ENCODE measurements at places on chromosomes 6 and 20.

- DNase-seq, result no peak
Measured at GRCh38 chr20:24699321-24700165, 230.1 kb downstream of the SYNDIG1 start.

DNA sequence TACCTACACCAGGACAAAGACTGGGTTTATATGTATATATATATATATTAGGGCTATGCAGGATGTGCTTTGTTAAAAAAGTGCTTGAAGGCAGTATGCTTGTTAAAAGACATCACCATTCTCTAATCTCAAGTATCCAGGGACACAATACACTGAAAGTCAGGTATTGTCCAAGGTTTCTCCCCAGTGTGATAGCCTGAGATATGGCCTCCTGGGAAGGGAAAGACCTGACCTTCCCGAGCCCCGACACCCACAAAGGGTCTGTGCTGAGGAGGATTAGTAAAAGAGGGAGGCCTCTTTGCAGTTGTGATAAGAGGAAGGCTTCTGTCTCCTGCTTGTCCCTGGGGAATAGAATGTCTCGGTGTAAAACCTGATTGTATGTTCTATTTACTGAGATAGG is 156.9 kb downstream of the GPX5 start:
- DNase-seq, result no peak

GRCh38 chr6:21986703-21987102 is 310.1 kb downstream of the PRL start:
- DNase-seq, result no peak

GRCh38 chr20:18139832-18140231 is 2.2 kb downstream of the KAT14 start:
- no peak for DNase-seq

GRCh38 chr20:17179840-17180239 is 47.0 kb upstream of the PCSK2 start:
- no peak for DNase-seq

DNA sequence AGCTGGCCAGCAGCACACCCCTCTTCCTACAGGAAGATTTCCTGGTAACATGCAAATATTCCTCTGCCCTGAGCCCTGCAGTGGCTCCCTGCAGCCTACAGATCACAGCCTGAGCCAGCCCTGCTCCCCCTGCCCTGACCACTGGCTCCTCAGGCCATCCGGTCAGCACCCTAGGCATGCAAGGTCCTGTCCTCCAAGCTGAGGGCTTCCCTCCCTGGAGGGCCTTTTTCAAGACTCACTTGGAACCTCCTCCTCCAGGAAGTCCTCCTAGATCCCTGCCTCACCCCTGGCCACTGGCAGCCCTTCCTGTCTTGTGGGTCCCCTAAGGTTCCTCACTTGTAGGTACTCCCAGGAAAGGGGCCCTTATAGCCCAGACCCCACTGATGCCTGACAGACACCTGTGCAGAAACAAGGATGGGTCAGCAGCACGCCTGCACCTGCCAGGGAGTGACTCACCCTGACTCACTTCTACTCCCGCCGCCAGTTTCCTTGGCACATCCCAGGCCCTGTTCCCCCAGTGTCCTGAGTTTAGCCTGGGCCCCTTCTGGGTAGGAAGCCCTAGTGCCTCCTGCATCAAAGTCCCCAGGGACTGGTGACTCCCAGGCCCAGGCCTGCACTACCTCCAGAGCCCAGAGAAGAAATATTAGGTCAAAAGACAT is 3.2 kb downstream of the SLC4A11 start:
- peak; percentile 70 for DNase-seq

DNA sequence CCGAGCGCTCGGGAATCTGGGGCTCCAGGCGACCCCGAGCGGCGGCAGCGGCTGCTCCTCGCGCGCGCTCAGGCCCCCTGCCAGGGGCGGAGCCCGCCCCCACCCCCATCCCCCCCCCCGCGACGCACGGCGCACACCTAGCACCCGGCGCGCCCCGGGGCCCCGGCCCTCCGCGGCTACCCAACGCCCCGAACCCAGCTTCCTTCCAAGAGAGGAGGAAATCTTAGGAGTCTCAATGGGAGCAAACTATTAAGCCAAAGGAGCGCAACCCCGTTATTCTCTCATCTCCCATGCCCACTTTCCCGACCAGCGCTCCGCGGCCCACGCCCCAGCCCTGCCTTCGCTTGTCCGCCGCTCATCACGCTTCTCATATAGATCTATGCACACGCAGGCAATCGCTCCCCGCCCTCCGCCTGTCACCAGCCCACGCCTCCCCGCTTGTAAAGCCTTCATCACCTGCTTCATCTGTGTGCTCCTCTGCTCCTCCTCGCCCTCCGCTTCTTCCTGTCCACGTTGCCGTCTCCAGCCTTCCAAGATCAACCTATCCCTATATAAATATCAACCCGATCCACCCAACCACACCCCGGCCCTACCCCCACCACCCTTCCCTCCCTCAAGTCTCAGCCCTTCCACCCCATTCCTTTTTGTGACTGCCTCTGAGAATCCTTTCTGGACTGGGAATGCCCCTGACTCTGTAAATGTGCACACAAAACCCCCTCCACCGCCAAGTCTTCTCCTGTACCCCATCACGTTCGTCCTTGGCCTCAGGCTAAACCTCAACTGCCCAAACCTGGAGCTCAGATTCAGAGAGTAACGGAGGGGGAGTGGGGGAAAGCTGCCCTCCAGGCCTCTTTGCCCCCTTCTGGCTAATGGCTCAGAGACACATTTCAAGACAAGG is at the start of gene DLK2:
Gene DLK2 (minus strand): TSS at position 18 of the 898 bp plus-strand sequence. CDS start 723 bp downstream, outside the sequence.
- peak; percentile 62 for DNase-seq

- no peak for DNase-seq
Measured at GRCh38 chr6:73528897-73529296, 8.1 kb upstream of the EEF1A1 start.

- DNase-seq, result no peak
Measured at GRCh38 chr6:41728073-41728936, 7.1 kb downstream of the TFEB start.

- no peak for DNase-seq
Measured at GRCh38 chr6:27406085-27406484, 17.5 kb downstream of the ZNF391 start.

DNA sequence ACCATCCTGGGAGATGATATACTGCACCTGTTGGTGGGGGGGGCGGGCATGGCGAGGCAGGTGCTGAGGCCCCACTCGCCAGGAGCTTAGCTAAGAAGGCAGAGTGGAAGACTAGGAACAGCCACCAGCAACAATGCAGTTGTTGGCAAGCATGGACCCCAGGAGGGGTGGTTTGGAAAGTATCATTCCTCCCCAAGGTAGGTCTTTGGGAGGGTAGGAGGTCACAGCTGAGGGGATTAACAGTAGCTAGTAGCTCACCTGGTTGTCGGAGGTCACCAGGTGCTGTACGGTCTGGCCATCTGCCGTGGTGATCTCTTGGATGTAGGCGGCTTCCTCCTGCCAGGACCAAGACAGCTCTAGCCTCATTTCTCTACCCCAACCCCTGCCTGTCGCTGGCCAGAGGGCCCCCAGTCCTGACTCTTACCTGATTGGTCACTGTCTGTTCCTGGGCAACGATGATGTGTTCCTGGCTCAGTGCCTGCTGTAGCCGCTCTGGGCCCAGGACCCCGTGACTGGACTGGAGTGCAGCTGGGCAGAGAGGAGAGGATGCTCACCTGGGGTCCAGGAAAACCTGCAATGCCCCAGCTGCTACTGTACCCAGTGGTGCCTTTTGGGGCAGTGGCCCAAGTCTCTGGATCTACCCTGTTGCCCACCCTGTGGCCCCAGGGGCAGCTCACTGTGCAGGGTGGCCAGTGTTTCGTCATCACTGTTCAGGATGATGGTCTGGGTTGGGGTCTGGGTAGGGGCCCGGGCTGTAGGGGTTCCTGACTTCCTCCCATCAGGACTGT is 15.3 kb downstream of the PCIF1 start:
- DNase-seq, result no peak

DNA sequence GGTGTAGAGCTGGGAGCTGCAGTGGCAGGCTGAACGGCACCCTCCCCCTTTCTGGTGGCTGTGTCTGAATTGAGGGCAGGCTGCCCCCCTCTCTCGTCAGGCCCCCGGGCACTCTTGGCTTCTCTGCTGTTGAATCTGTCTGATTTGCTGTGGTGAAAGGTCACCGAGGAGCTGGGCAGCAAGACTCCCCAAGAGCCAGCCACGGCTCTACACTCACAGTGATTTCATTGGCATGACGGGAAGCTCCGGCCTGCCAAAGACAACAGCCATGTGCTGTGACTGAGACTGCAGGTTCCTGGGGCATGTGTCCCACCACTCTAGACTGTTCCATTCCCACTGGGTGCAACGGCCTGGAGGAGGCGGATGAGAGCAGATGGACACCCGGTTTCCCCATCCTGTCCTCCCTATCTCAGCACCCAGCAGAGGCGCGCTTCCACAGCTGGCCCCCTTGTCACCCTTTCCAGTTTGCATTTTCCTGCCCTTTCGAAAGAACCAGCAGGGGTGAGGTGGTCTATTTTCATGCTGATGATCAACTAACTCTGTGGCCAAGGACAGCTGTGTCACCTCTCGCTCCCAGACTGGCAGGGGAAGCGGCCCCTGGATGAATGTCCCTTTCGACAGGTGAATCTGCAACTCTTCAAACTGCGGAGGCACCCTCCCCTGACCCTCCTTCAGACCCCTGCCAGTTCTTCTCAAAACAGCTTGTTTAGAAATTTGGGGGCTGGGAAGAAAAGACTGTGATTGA is 2.2 kb downstream of the APCDD1L start:
- no peak for DNase-seq

GRCh38 chr6:80173411-80173810 is 66.9 kb downstream of the BCKDHB start:
- no peak for DNase-seq

GRCh38 chr6:39926668-39927067 is 7.6 kb downstream of the MOCS1 start:
- no peak for DNase-seq

DNA sequence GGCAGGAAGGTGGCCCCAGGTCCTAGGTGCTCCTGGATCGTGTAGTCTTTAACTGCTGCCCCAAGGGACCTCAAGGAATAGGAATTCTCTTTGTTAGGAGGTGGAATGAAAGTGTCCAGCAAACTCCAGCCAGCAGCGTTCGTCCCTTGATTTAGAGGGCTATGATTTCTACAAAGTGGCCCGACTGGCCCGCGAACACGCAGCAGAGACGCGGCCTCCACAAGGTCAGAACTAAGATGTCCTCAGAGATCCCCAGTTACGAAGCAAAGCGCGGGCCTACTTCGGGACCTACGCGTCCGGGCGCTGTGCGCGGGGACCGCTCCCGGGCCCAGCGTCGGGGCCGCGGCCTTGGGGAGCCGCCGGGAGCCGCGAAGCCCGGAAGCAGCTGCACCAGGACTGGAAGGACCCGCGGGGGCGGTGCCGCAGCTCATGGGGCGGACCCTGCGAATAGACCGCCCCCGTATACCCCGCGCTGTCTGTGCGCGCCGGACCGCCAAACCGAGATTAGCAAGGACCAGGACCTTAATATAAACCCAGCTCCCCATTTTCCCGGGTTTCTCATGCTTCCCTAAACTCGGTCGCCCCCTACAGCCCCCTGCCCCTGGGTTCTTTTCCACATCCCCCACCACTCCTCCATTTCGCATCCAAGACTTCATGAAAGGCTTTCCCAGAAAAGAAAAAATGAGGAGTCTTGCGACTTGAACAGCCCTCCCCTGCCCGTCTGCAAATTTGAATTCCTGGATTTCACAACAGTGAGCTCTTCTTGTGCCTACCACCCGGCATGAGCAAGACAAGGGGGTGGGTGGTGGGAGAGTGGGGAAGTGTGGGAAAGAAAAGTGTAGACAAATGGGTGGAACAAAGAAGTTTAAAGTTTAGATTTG is at the start of gene C6orf47:
Gene C6orf47 (minus strand): TSS at position 398 of the 881 bp plus-strand sequence. CDS start 831 bp downstream, outside the sequence.
- peak; percentile 75 for DNase-seq

DNA sequence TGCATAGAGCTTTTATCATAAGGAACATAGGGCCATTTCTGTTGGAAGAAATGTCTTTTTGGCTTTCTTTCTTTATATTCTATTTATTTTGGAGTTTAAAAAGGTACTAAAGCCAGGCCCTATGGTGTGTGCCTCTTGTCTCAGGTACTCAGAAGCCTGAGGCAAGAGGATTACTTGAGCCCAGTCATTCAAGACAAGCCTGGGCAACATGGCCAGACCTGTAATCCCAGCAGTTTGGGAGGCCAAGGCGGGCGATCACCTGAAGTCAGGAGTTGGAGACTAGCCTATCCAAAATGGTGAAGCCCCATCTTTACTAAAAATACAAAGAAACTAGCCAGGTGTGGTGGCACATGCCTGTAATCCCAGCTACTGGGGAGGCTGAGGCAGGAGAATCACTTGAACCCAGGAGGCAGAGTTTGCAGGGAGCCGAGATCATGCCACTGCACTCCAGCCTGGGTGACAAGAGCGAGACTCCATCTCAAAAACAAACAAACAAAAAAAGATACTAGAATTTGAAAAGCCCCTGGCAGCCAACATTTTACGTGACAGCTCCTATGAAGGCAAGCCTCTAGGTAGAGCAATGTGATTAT is 80.0 kb downstream of the CBFA2T2 start:
- no peak for DNase-seq

DNA sequence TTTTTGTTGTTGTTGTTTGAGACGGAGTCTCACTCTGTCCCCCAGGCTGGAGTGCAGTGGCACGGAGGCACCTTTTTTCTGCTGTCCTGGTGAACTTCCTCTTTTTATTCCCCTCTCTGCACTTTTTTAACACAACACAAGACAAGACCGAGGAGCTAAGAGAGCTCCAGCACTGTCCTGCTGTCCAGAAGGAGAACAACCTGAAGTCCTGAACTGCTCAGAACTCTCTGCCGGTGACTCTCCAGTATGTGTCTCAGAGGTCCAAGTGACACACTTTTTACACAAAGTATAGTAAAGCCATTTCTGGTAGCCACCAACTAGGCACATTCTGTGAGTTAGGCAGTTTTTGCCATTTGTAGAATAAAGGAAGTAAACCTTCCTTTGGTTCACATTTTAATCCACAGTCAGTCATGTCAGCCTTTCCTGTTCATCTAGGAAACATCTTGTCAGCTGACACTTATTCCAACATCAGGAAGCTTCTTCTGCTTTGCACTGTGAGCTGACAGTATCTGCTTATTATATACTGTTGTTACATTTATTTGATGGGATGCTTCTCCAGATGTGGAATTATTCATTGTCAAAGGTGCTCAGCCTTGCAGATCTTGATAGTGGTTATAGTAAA is 28.1 kb upstream of the TXNDC5 start:
- DNase-seq, result no peak

- peak; percentile 46 for DNase-seq
Measured at GRCh38 chr20:36658300-36658699, 12.3 kb upstream of the SLA2 start.

DNA sequence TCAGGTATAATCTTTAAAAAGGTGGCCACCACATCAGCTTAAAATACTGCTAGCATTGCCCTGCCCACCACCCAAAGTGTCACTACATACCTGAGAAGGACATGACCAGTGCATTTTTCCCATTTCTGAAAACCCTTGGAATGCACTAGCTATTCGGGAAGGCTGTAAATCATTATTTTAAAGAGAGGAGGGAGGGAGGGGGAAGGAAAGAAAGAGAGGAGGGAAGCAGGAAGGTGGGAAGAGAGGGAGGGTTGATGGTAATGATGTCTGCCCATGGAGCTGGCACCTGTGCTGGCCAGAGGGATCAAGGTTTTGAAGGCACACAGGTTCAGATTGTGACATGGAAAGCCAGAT is 32.4 kb downstream of the VAPB start:
- no peak for DNase-seq

GRCh38 chr20:51059862-51060261 is 37.0 kb upstream of the KCNG1 start:
- DNase-seq, result peak; percentile 91

GRCh38 chr6:159959976-159960384 is 8.9 kb upstream of the IGF2R start:
- DNase-seq, result no peak
